HT1080 (cell line): ENCODE measurements at places on chromosomes 4 and X.

GRCh38 chrX:29851857-29852605, 363.3 kb upstream of the MAGEB2 start:
- no peak for DNase-seq

GRCh38 chrX:29617725-29618124, 597.6 kb upstream of the MAGEB2 start:
- no peak for DNase-seq

- no peak for DNase-seq
Measured at GRCh38 chrX:123336666-123337065, 152.6 kb downstream of the GRIA3 start.

GRCh38 chr4:2303121-2303685, 41.3 kb upstream of the MXD4 start:
- DNase-seq, result no peak

- peak; percentile 48 for DNase-seq
Measured at GRCh38 chr4:144288011-144288903, 147.7 kb upstream of the GYPA start.

GRCh38 chr4:162952232-162952631, 214.5 kb downstream of the NAF1 start:
- DNase-seq, result peak; percentile 67

GRCh38 chr4:152356428-152357034, 179.4 kb downstream of the FBXW7 start:
- DNase-seq, result no peak

GRCh38 chr4:86959588-86960500, 25.0 kb downstream of the AFF1 start:
- DNase-seq, result no peak

DNA sequence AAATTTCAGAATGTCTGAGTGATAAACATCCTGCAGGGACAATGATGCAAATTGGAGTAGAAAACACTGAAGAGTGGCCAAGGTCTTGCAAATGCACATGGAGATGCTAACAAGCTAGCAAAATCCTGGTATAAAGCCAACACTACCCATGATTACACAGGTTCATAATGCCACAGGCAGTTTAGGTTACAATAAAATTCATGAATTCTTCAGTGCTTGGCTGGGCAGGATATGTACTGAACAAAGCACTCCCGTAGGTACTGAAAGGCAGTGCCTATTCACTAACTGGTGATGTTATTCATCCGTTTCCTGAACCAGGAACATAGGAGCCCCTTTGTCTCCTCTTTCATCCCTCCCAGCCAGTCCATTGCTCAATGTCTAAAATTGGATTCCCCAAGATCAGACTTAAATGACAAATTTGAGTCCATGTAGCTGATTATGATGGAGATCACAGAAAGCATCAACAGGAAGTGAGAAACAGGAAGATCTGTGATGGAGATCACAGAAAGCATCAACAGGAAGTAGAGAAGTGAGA, 244.5 kb downstream of the DMD start:
- peak; percentile 1 for DNase-seq

DNA sequence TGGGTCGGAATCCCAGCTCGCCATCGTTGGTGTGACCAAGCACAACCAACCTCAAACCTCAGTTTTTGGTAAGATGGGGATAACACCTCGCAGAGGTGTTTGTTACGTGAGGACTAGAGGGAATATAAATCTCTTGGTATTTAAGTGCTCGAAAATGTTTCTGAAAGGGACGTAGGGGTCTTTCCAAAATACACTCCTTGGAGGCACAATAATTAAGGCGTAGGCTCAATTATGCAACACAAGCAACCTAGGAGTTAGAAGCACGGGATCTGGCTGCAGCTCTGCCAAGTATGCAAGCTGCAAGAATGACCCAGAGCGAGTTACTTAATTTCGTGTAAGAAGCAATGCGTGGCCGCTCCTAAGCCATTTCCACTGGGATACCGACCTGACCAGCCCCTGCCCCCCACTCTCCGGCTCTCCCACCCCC, 552 bp downstream of the ADH5 start:
- DNase-seq, result peak; percentile 31

- peak; percentile 88 for DNase-seq
Measured at GRCh38 chrX:134692990-134693389, 34.7 kb upstream of the PLAC1 start.

DNA sequence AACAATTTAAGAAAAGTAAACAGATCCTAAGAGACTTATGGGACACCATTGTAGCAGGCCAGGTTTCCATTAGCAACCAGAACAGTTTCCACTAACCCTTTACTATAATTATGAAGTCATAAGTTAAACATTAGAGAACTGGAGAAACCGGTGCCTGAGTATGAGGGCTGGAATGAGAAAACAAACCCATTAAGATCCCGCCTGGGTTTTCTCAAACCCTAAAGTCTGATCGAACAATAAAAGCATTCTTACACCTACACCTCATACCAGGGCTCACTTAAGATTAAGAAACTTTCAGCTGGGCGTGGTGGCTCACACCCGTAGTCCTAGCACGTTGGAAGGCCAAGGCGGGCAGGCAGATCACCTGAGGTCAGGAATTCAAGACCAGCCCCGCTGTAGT, 13.7 kb upstream of the DHX15 start:
- no peak for DNase-seq

- DNase-seq, result peak; percentile 29
Measured at GRCh38 chr4:17260166-17260907, 251.6 kb downstream of the QDPR start.

DNA sequence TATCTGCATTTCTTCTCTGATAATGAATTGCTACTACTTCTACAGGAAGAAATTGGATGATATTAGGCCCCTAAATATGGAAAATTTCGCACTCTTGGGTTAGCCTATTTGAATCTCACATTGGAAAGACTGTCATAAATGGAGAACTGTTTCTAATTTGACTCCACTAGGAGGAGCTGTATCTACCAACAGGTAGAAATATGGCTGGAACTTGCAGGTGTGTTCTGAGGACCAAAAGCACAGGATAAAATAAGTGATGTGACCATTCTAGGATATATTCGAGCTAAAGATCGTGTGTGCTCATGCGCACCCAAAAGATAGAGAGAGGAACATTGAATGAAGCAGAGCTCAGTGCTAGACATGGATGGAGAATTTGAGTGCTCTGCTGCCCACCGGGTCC, 4.8 kb upstream of the NKAP start:
- no peak for DNase-seq

- no peak for DNase-seq
Measured at GRCh38 chr4:7213807-7214206, 21.5 kb downstream of the SORCS2 start.

DNA sequence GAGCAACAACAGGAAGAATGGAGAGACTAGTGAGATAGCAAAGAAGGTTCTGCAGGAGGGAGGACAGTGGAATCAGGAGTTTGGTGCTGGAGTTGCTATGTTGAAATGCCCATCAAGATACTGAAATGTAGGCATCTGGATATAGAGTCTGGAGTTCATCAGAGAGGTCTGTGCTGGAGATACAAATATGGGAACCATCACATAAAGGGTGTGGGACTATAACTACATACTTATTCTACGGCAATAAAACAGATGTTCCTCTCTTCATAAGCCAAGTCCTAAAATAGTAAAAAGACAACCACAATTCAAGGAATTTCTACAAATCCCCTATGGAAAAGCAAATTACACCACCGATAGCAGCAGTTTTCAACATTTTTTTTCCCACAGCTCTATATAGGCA, 1.6 kb downstream of the MED14 start:
- no peak for DNase-seq

GRCh38 chrX:9786798-9787635, 788 bp downstream of the SHROOM2 start:
- DNase-seq, result no peak

DNA sequence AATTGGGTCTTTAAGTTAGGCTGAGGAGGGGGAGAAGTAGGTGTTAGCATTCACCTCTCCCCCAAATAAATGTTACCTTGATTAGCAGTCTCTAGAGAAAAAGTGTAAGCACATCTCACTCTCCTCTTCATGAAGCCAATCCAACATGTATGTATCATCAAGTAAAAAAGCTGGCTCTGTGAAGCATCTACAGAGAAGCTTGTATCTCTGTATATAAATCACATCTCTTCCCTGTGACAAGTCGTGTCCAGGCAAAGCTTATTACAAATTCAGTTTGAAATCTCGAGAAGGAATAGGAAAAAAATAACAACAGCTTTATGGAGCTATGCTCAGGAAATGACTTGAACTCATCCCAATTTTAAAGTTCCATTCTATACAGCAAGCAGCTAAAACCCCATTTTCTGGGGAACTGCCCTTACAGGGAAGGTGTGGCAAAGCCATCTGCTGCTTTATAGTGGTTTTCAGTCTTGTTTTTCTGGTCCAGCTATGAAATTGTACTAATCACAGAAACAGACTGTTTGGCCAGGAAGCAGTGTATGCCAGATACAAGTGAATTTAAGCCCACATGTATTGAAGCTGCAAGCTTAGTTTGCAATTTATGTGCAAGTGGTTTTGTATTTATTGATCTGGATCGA, 313.3 kb upstream of the NOCT start:
- no peak for DNase-seq

- DNase-seq, result no peak
Measured at GRCh38 chr4:38185406-38186144, 225.4 kb downstream of the PTTG2 start.

DNA sequence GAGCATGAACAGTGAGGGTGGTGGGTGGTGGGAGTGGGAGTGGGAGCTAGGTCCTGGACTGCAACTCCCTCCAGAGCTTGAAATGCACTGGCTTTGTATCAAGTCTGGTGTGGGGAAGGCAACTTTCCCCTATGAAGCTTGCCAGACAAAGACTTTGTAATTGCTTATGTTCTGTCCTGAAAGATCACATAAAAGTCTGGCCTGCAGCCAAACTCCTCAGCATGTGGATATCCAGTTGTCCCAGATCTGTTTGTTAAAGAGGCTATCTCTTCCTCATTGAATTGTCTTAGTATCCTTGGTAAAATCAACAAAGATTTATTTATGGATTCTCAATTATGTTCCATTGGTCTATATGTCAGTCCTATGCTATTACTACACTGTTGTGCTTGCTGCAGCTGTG, 607.9 kb downstream of the GLUD2 start:
- no peak for DNase-seq

GRCh38 chrX:45803383-45803921, 602.8 kb upstream of the DIPK2B start:
- DNase-seq, result peak; percentile 96
